Neural progenitor cell (in vitro differentiated cells): ENCODE measurements at places on chromosomes 13 and 19.

DNA sequence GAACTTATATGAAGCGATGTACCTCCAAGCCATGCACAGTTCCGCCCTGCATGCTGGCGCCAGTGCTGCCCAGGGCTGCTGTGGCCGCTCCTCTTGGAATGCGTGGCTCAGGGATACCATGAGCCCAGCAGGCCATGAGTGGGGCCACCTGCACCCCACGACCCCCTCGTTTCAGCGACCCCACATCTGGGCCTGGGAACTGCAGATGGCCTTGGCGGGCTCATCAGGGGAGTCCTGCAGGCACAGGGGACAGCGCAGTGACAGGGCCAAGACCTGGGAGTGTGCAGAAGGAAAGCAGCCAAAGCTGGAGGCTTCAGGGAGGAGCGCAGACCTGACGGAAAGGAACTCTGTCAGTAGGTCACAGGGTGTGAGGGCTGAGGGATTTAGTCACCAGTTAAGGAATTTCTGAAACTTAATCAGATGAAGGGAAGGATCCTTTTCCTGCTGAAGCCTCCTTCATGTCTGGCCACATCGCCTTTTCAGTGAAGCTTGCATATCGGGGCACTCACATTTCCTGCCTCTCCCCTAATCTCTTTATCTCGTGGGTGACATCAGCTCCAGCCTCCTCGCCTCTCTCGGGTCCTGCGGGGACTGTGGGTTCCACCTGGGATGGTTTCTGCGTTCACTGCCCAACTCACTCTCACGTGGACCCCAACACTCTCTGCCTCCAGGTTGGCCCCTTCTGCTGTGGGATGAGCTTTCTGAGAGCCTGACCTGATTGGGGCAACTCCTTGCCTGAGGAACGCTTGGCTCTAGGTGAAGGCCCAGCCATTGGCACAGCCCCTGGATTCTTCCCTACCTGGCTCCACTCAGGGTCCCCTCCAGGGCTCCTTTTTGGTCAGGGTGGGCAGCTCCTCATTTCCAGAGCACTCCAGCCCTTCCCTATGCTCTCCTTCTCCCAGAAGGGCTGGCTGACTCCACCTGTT is 123.5 kb downstream of the CRYL1 start:
- DNase-seq: no peak

DNA sequence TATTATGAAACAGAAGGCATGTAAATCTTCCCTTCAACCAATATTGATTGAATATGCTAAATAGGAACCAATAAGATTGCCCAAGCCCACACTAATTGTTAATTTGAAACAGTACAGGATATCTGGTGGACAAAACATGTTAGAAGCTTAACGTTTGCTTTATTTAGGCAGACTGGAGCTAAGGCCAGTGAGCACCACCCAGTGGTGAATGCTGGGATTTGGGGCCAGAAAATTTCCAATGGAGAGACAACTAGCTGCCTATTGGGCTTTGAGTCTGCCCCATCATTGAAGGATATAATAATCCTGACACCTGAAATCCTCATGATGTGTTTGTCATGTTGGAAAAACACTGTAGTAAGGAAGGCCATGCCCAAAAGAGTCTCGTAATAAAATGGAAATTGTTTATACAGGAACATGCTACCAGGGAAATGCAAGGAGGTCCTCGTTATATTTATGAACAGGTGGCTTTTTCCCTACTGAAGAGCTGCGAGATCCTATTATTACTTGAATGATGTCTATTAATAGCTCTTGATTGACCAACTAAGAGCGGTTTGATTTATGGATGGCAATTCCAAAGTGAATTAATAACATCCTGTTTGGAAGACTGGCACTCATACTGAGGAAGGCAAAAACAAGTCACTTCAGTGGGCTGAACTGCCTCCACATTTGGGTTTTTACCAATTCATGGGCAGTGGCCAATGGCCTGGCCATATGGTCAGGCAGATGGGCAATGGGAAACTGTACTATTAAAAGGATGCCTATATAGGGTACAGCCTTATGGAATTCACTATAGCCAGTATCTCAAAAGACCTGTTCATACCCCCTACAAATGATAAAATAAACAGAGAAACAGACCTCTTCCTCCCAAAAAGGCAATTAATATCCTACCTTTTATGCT is 8.7 kb downstream of the SIGLECL1 start:
- DNase-seq: peak; percentile 53

- no peak for DNase-seq
Observed at GRCh38 chr13:62110079-62110478, 694.4 kb upstream of the PCDH20 start.

- DNase-seq: no peak
Observed at GRCh38 chr19:14150041-14150769, 13.8 kb upstream of the ASF1B start.

DNA sequence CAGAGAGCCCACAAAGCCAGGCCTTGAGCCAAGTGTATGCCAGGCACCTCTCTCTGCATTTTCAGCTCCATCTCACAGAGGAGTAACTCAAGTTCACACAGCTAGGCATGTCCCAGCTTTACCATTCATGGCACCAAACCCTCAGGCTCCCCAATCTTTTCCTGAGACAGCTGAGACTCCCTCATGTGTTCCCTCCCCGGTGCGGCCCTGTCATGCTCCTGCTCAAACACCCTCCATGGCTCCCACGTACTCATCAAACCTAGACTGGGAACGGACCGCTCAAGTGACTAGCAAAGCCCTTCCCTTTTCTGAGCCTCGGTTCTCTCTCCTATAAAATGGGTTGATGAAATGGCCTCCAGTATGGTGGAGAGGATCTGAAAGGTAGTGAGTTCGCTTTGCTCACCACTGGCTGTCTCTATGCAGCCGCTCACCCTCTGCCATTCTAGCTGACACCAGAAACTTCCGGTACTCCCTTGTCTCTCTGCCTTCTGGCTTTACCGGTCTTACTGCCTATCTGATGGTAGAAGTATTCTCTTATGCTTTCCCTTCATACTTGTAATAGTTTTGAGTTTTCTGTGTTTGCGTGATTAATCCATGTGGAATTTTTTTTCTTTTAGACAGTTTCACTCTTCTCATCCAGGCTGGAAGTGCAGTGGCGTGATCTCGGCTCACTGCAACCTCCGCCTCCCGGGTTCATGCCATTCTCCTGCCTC is 7.8 kb upstream of the SLC44A2 start:
- DNase-seq: no peak

DNA sequence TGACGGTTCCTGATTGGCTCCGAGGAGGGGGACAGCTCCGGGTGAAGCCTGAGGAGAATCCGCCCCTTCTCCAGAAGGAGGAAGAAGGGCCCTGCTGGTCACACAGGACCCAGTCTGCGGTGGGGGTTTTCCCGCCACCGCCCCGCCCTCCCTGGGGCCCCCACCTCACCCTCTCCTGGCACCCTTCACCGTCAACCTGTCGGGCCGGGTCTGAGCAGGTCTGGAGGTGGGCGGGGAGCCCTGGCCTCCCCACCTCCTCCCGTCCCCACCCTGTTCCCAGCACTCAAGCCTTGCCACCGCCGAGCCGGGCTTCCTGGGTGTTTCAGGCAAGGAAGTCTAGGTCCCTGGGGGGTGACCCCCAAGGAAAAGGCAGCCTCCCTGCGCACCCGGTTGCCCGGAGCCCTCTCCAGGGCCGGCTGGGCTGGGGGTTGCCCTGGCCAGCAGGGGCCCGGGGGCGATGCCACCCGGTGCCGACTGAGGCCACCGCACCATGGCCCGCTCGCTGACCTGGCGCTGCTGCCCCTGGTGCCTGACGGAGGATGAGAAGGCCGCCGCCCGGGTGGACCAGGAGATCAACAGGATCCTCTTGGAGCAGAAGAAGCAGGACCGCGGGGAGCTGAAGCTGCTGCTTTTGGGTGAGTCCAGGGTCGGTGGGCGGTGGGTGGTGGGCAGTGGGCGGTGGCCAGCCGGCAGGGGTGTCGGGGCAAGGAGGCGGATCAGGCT is at the start of gene GNA15:
TSS of gene GNA15 (plus strand) at position 73 of the 723 bp plus-strand sequence. CDS start at position 491, 418 bp downstream.
- DNase-seq: no peak

DNA sequence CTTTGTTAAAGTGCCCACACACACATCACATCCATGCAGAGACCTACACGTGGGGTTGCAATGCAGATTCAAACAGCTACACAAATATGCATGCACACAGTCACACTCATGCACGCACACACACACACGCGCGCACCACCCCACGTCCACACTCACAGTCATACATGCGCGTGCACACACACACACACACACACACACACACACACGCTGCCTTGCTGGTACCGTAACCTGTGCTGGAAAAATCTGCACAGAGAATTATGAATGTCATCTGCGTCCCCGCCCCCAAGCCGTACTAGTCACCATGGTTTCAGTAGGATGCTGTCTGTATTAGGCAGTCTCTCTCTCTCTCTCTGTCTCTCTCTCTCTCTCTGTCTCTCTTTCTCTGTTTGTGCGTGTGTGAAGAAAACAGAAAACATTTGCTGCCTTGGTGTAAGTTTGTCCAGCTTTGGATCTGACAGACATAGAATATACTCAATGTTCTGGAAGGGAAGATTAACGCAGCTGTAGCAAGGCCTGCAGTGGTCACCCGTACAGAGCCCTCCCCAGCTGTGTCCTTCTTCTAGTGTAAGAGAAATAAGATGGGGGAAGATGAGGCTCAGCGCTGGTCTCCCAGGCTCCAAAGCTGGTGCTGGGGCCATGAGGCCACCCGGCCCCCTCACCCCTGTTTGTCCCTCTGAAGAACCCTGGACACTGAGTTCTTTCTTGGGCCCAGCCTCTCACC is 26.4 kb upstream of the DPP9 start:
- no peak for DNase-seq

DNA sequence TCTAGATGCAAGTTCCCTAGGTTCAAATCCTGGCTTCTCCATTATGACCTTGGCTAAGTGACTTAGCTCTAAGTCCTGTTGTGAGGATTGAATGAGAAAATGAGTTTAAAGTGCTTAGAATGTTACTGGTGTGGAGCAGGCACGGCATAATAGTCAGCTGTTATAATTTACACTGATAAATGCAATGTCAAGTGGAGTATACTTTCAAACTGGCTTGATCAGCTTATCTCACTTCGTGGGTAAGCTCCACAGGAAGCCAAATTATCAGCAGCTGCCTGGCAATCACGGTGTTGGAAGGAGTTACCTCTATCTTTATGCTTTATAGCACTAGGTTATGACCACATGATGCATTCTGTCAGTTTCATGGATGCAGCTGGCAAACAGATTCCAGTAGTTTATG is 272.8 kb downstream of the OLFM4 start:
- DNase-seq: no peak

DNA sequence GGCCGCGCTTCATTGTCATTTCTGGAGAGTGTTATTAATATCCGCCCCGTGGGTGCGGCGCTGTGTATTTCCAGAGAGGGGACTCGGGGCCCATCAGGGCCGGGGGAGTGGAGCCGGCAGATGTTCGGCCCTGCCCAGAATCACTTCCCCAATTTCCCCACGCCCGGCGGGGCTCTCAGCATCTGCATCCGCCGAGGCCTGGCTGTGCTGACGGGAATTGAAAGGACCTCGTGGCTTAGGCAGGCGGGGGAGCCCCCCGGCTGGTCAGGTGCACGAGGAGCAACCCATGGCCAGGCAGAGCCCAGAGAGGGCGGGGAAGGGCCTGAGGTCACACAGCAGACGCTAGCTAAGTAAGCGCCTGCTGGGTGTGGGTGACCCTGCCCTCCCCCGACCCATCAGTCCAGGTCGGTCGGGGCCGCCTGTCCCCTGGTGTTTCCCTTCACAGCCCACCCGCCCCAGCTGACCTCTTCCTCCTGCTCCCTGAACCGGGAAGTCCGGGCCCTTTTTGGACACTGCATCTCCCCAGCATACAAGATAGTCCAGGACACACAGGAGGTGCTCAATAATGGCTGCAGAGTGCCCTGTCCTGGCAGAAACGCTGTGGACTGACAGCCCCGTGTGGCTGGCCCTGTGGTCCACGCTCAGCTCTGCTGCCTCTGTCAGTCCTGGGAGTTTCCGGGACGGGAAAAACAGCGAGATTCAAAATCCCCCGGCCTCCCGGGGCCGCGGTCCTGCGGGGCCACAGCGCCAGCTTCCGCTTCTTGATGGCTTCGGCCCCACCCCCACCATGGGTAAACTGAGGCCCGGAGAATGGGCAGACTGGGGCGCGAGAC is 22.1 kb downstream of the ARID3A start:
- no peak for DNase-seq

DNA sequence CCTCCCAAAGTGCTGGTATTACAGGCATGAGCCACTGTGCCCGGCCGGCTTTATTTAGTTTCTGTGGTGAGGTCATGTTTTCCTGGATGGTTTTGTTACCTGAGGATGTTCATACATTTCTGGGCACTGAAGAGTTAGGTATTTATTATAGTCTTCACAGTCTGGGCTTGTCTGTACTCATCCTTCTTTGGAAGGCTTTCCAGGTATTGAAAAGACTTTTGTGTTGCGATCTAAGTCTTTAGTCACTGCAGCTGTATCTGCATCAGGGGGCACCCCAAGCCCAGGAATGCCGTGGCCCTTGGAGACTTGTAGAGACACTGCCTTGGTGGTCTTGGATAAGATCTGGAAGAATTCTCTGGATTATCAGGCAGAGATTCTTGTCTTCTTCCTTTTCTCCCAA is 12.8 kb downstream of the BLOC1S3 start:
- peak; percentile 40 for DNase-seq
